ENCODE measurements at places on chromosomes 1 and 21.

DNA sequence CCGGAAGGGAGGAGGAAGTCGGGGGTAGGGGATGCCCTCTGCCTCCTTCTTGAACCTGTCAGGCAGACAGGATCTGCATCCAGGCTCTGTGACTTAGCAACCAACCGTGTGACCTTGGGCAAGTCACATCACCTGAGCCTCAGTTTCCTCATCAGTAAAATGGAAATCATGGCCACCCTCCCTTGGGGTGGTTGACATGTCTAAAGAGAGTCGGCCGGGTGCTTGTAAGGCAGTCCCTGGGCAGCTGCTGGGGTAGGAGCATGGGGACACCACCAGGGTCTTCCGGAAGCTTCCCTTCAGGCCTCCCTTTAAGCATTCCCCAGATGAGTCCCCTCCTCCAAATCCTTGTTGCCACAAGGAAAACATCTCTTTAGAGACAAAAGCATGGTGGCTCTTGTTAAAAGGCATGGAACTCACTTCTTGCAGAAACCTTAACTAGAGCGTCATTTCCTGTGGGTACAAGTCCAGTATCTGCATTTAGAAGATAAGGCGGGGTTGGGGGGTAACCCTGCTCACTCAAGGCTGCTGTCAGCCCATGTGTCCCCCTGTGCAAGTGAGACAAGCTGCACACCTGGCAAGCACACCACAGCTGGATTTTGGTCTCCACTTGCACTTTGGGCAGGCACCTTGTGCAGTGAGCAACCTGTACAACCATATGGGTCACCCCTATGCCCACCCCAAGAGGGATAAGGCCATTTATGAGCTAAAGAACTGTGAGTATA is 10.4 kb downstream of the CLCNKB start:
- no peak for DNase-seq

- no peak for DNase-seq
Observed at GRCh38 chr1:178875936-178876335, 5.1 kb upstream of the ANGPTL1 start.

DNA sequence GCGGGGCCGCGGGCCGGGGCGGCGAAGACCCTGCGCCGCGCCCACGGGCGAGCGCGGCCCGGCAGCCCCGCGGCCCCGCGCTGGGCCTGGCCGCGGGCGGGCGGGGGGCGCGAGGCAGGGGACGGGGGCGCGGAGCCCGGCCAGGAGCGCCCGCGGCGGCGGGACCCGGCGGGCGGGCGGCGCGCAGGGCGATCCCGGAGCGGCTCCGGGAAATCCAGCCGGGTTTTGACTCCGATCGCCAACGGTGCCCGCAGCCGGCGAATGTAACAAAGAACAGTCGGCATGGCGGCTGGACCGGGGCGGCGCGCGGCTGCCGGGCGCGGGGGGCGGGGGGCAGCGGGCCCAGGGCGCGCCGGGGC is 334 bp downstream of the PRDM15 start:
- peak; percentile 38 for DNase-seq

GRCh38 chr1:51749151-51749550 is 129.4 kb downstream of the NRDC start:
- no peak for DNase-seq

DNA sequence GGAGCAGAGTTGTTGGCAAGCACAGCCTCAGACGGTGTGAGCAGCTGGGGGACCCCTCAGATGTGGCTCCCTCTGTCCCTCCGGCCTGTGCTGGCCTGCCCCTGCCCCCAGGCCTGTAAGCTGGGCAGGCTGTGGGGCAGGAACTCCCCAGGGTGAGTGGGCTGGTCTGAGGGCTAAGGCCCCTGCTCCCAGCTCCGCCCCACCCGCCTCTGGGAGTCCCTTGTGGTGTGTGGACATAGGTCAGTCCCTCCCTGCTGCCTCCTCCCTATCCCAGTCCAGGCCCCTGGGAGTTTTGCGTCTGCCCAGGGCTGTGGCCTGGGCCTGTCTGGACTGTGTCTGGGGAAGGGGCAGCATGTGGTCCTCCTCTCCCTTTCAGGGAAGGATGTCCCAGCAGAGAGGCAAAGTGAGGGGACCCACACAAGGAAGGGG is 3.6 kb upstream of the VWA1 start:
- no peak for DNase-seq

DNA sequence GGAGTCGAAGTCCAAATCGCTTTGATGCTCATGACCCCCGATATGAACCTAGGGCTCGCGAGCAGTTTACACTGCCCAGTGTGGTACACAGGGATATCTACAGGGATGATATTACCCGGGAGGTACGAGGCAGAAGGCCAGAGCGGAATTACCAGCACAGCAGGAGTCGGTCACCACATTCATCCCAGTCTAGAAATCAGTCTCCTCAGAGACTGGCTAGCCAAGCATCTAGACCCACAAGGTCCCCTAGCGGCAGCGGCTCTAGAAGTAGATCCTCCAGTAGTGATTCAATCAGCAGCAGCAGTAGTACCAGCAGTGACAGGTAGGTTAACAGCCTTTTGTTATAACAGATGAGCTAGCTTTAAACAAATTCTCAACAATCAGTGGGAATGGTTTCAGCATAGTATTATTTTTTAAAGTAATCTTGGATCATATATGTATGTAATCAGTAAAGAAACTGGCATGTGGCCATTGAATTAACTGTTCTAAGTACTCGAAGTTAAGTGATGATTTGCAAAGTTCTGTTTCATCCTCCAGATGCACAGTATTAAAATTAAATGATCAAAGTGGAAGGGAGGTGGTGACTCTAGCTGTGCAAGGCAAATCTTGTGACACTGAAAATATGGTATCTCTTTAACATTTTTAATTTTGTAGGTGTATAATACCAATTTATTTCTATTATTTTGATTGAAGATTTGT is 29.0 kb downstream of the SPEN start:
- DNase-seq, result no peak

- DNase-seq, result no peak
Observed at GRCh38 chr1:108041360-108042142, 76.6 kb upstream of the VAV3 start.

- no peak for DNase-seq
Observed at GRCh38 chr21:40386294-40386911, 460.6 kb downstream of the DSCAM start.

GRCh38 chr1:175390081-175390481 is 197.5 kb upstream of the KIAA0040 start:
- no peak for DNase-seq

GRCh38 chr1:173429471-173430402 is 47.4 kb upstream of the PRDX6 start:
- DNase-seq, result peak; percentile 24

DNA sequence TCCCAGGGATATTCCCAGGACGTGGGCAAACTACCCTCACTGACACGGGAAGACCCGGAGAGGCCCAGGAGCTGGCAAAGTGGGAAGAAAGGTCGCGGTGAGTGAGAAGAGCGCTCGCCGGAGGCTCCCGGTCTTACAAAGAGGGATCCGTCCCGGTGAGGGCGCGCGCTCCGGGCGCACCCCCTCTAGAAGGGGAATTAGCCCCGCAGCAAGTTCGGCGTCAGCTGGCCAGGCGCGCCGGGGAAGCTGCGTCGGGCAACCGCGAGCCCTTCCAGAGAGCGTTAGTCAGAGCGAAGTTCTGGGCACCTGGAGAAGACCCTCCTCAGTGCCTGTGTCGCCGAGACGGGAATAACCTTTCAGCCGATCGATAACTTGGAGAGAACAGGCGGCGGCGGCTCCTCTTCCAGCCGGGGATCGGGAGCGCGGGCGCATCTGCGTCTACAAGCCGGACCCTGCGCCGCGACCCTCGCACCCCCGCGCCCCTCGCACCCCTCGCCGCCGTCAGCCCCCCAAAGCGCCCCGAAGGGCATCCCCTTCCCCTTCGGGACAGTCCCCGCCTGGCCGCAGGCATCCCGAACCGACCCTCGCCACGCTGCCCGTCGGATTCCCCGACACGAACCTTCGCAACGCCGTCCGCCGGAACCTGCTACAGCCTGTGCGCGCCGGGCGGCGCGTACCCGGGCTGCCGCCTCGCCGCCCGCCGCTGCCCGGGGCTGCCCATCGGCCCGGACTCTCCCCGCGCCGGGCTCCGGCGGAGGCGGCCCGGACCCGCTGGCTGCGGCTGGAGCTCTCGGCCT is 485 bp downstream of the SIPA1L2 start:
- DNase-seq, result no peak

DNA sequence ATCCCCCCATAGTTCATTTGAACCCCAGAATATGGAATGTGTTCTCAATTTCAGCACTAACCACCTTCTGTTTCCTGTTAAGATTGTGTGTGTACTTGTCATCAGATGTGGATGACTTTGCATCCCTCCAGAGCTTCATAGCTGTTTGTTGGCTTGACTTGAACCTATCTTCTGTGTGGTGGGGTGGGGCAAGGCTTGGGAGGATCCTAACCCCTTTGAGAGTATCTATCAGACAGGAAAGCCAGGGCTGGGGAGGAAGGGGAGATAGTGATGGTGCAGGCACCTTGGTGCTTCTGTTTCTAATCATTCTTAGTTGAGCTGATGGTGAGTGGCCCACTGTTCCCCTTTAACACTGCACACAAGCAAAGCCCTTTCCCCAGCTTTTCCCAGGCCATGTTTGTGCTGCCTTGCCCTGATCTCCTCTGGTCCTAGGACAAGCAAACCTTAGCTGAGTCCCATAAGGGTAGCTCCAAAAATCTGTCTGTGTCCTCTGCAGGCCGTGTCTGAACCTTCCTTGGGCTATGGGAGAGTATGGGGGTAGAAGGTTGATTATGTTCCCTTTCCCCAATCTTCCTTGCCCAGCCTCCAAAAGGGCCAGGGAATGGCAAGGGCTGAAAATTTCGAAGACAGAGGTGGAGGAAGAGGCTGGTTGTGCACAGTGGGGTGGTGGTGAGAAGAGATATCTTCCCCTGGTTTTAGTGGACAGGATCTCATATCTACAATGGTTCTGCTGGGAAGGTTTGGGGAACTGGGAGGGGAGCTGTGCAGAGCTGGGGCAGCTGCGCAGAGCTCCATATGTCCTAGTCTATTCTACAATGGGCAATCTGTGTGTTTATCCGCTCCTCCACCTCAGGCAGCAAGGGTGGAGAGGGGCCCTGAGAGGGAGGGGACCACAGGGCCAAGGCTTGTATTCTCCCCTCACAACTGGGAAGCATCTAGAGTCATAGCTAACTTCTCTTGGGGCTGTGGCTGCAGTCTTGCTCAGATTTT is 1.4 kb downstream of the NHLH1 start:
- no peak for DNase-seq

- DNase-seq, result no peak
Observed at GRCh38 chr1:193479187-193479586, 292.8 kb upstream of the B3GALT2 start.

- no peak for DNase-seq
Observed at GRCh38 chr1:204560590-204561150, 44.5 kb downstream of the MDM4 start.

DNA sequence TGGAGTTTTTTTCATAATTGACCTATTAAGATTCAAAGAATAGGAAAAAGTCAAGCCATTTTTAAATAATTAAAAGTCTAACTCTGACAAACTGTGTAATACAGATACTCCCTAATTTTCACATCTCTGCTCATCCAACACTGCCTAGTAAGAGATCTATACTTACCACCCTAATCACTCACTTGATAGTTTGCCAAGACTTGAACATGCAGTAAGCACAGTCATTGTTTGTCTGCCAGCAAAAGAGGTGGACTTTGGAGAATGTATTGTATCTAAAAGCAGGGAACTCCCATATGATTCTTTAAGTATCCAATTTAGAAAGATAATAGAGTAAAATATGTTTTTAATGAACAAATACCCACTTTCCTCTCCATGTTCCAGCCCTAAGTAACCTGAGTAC is 15.5 kb downstream of the TMEM59 start:
- no peak for DNase-seq

DNA sequence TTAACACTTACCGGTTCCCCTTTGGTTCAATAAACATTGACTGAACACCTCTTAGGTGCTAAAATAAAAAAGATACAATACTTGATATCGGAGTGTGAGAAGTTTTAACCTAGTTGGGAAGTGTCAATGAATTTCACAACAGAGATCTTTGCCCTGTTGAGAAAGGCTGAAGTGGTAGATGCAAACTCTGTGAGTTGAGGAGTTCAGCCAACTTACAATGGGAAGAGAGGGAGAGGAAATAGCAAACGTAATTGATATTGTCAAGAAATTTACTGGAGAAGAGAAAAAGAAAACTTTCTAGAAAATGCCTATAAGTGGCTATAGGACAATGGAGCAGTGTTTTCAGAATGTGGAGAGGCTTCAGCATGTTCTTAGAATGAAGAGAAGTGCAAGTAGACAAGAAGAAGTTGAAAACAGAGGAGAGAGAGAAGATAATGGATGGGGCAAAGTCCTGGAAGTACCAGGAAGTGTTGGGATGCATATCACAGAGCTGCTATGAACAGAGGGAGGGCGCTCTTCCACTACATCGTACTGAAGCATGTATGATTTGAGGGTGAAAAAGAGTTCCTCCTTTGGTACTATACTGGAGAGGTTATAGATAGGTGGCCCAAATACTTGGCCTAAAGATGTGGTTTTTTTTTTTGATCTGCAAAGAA is 48.9 kb downstream of the MEF2D start:
- no peak for DNase-seq

DNA sequence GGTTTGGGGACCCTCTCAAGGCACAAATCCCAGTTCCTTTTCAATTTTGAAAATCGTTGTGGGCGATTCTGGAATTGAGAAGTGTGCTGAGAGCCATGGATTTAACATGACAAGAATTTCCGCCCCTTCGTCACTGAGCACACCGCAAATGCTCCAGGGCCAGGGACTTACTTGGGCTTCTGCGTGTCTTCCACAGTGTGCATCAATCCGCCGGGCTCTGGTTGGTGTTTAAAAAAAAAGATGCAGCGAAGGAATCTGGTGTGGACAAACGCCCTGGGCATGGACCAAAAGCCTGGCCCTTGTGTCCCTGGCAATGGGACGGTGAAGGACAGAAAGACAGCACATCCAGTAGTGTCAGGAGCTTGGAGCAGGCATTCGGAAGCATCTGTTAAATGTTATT is 696 bp upstream of the CLDN14 start:
- no peak for DNase-seq

GRCh38 chr1:176736015-176736414 is 273.0 kb downstream of the PAPPA2 start:
- no peak for DNase-seq

- DNase-seq, result no peak
Observed at GRCh38 chr1:45685308-45686014, 872 bp downstream of the GPBP1L1 start.

GRCh38 chr1:153647346-153647714 is 11.2 kb upstream of the SNAPIN start:
- no peak for DNase-seq

- no peak for DNase-seq
Observed at GRCh38 chr1:10593750-10594149, 119.0 kb downstream of the PEX14 start.

DNA sequence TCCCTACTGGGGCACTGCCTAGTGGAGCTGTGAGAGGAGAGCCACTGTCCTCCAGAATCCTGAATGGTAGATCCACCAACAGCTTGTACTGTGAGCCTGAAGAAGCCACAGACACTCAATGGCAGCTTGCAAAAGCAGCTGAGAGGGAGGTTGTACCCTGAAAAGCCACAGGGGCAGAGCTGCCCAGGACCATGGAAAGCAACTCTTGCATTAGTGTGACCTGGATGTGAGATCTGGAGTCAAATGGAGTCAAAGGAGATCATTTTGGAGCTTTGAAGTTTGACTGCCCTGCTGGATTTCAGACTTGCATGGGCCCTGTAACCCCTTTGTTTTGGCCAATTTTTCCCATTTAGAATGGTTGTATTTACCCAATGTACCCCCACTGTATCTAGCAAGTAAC is 871.4 kb upstream of the PRMT6 start:
- no peak for DNase-seq
